ENCODE measurements at places on chromosomes 5 and 9. TPM values are rescaled to one million over a fixed set of nuclear protein-coding genes. Genes with fewer than 3 reads are reported as not detected.

PHF24 gene
- total RNA-seq = 0.08 TPM

DMRT3 gene
- not detected for total RNA-seq

DNA sequence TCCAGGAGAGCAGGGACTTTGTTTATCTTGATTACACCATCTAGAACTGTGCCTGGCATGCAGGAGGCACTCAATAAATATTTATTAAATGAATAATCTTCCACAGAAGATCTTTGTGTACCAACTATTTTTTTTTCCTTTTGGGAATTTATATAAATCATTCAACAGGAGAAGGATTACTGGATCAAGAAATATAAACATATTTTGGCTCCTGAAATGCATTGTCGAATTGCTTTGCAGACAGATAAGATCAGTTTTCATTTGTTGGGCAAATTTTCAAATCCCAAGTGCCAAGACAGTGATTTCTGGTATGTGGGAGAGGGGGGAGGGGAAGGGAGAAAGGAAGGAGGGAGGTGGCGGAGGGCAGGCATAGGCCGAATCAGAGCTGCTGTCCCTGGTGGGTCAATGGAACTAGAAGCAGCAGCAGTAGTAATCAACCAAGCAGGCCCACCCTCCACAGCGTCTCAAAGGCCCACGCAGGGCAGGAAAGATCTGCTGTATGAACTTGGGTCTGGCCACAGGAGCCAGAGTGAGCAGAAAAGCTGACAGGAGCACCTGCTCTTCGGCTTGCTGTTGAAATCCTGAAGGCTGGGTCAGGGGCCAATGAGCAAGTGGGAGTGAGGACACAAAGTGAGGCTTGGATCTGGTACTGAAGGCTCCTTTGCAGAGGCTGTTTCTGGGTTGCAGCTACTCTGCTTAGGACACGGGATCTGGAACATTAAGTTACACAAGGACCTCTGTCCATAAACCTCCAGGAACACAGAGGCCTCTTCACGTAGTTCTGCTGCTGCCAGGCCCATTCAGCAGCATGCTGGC, 15.8 kb upstream of the TRAF1 start:
- H3K27me3 ChIP-seq = no peaks in the 10 kb centered on the region
- peak overlapping the region; percentile 50 for H3K27ac ChIP-seq
- no peak for DNase-seq
- no peak overlapping the region for H3K4me3 ChIP-seq
- peaks cover 22% of the 10 kb centered on the region for H3K4me1 ChIP-seq
- H3K36me3 ChIP-seq = no peaks in the 10 kb centered on the region

CENPK gene
- 9.6 TPM for total RNA-seq

GRCh38 chr9:33329117-33329563, 38.8 kb downstream of the NFX1 start:
- DNase-seq = peak; percentile 75
- H3K36me3 ChIP-seq = no peaks in the 10 kb centered on the region
- H3K27ac ChIP-seq = peak overlapping the region; percentile 87
- H3K4me3 ChIP-seq = no peak overlapping the region
- no peaks in the 10 kb centered on the region for H3K27me3 ChIP-seq
